ENCODE measurements at places on chromosomes 6 and 20.

- no peak for DNase-seq
Measured at GRCh38 chr6:41625442-41625841, 12.8 kb upstream of the MDFI start.

- DNase-seq, result peak; percentile 31
Measured at GRCh38 chr6:134278000-134278399, 39.9 kb downstream of the SGK1 start.

- DNase-seq, result no peak
Measured at GRCh38 chr20:32470940-32471339, 112.8 kb downstream of the ASXL1 start.

DNA sequence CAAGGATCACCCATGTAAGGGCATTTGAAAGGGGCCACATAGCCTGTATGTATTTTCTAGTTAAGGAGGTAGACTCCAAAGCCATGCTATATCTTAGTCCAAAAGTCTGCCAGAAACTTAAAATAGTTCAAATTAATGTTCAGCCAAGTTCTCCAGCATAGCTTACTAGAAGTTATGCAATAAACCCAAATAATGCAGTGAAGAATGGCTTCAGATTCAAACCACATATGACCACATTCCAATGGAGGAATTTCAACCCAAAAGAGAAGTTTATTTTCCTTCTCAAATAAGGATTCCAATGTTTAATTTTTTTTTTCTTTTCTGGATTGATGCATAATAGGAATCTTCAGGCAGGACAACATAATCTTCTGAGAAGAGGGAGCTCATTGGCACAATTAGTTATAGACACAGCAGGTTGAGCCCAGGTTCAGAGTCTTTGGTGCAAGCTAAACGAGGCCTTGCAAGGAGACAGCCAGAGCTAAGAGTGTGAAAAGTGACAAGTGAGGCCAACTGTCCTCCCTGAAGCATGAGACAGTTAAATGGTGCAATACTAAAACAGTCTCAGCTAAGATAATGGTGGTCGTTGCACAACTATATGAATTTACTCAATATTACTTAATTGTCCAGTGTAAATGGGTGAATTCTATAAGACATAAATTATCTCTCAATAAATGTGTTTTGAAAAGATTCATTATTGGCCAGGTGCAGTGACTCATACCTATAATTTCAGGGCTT is 598.8 kb upstream of the CDH4 start:
- no peak for DNase-seq

- no peak for DNase-seq
Measured at GRCh38 chr6:21694168-21694567, 100.6 kb downstream of the SOX4 start.

DNA sequence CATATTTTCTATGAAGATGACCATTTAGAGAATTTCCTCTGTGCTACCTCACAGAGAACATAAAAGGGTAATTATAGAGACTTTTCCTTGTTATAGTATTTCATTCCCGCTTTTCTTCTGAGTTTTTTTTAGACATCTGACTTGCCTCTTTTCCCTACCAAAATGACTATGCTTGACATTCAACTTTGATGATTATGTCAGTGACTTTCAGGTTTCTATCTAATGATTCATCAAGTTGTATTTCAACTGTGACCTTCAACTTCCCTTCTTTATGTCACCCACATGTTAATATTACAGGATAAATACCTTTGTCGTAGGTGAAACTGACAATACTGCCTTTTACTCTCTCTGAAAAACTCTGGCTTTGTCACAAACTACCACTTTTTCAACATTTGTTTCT is 95.3 kb downstream of the MLIP start:
- no peak for DNase-seq

- DNase-seq, result no peak
Measured at GRCh38 chr20:52033313-52033712, 158.3 kb downstream of the ZFP64 start.

- DNase-seq, result no peak
Measured at GRCh38 chr6:132544826-132545225, 6.7 kb downstream of the TAAR9 start.

GRCh38 chr6:161152907-161153662 is 120.8 kb downstream of the AGPAT4 start:
- no peak for DNase-seq

GRCh38 chr6:105949869-105950268 is 136.3 kb upstream of the PRDM1 start:
- DNase-seq, result no peak

DNA sequence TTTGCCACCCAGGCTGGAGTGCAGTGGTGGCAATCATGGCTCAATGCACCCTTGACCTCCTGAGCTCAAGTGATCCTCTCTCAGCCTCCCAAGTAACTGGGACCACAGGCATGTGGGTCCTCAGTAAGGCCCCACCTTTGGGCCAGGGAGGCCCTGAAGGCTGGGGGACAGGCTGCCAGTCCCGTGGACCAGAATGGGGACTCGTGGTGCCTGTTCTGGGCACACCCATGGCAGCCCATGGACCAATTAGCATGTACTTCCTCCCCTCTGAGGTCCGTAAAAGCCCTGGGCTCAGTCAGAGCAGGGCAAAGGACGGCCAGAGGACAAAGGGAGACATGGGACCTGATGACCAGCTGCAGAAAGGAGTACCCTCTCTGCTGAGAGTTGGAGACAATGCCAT is 1590.8 kb downstream of the KHDRBS2 start:
- no peak for DNase-seq

DNA sequence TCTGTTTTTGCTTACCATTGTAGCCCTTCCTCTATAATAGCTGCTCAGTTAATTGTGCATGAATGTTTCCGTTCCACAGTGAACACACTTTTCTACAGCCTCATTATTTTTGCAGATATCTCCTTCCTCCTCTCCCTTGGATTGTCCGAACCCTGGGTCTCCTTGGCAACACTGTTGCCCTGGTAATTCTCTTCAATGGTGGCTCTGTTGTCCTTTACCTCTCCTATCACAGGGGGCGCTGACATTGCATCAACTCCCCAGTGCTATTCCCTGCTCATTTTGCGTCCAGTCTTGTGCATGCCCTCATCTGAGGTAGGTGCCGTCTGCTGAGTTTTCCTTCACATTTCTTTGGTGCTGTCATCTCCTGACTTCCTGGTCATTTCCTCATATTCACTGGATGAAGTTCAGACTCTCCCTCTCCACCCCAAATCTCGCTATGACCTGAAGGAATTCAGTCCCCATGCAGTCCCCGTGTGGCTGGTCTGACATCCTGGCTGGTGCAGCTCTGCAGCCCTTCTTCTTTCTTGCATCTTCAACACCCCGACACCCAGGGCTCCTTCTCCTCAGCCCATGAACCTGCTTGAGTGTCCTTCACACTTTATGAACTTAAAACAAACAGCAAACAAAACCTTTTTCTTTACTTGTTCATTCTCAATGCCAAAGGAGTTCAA is 21.1 kb downstream of the PHACTR2 start:
- DNase-seq, result peak; percentile 19

- DNase-seq, result no peak
Measured at GRCh38 chr6:15205321-15205720, 40.5 kb upstream of the JARID2 start.

- no peak for DNase-seq
Measured at GRCh38 chr6:140663772-140664171, 1289.3 kb upstream of the CITED2 start.

GRCh38 chr6:159984268-159984786 is 15.4 kb downstream of the IGF2R start:
- DNase-seq, result no peak

DNA sequence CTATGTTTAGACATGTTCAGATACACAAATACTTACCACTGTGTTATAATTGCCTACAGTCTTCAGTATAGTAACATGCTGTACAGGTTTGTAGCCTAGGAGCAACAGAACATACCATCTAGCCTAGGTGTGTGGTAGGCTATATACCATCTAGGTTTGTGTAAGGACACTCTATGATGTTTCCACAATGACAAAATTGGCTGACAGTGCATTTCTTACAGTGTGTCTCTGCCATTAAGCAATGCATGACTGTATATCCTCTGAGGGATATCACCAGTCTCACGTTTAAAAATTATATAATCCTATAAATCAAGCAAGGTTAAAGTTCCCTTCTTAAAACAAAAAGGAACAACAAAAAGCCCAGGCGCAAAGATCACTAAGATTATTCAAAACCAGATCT is 352.2 kb downstream of the BTBD9 start:
- DNase-seq, result no peak

GRCh38 chr6:7546896-7547295 is 5.4 kb downstream of the DSP start:
- no peak for DNase-seq

DNA sequence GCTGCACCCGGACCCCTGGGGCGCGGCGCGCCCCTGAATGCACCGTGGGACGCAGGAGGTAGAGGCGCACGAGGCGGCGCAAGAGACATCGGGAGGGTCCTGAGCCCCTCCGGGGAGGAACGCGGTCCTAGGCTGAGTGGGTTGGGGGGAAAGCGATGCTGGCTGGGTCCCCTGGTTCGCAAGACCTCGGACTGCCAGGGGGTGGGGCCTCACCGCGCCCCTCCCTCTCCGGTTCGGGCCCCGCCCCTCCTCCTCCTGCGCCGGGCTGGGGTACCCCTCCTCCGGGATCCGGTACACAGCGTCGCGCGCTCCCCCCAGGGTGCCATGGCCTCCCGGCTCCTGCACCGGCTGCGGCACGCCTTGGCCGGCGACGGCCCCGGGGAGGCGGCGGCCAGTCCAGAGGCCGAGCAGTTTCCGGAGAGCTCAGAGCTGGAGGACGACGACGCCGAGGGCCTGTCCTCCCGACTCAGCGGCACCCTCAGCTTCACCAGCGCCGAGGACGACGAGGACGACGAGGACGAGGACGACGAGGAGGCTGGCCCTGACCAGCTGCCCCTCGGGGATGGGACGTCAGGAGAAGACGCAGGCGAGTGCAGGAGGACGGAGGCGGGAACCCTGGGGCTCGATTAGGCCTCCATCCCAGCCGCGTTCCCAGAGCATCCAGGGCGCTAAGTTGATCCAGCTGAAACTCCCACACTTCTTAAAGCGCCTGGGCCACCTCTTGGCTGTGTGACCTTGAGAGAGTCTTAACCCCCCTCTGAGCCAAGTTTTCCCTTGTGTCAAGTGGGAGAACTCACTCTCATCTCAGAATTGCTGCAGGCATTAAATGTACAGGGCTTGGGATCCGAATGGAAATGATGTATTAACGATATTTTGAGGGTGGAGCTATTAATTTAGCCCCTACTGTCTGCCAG is 541 bp downstream of the SNX21 start:
- peak; percentile 75 for DNase-seq

DNA sequence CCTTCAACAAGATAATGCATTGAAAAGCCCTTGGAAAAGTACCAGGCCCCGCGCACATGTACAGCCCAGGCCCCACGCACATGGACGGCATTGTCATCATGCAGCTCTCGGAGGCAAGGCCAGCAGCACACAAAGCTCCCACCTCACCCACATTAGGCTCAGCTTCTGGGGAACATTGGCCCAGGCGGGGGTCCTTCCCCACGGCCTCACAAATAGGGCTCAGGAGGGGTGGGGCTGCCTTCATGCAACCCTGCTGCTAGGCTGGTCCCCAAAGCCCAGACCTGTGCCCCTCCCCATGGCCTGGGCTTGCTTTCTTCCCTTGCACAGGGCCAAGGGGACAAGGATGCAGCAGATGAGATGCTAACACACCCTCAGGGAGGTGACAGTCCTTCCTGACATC is 26.7 kb downstream of the NPEPL1 start:
- DNase-seq, result no peak

DNA sequence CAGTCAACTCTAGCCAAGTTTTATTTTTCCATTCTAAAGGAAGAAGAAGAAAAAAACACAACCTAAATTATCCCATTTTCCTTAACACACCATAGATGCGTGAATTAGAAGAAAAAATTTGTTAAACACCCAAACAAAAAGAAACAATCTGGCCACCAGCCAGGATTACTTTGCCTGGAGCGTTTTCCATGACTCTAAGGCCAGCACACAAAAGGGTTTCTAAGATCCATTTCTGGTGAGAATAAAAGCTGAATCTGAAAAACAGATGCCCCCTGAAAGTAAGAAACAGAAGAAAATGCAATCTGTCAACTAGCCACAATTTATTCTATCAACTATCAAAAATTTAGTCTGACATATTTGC is 267.2 kb upstream of the SULF2 start:
- DNase-seq, result no peak

DNA sequence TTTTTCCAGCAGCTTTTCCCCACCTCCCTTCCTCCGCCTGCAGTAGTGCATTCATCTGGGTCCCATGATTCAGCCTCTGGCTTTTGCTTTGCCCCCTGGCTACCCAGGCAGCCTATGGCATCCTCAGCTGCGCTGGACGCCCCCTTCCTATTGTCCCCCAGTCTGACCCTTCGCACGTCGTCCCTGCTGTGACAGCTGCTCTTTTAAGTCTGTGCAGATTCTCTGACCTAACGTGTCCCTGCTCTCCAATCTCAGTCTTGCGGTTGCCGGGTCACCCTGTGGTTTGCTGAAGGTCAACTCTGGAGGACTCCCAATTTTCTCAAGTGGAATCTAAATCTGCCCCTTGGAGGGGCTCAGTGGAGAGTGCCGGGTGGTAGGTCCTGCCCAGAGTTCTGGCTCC is 294.3 kb downstream of the CDC5L start:
- no peak for DNase-seq

GRCh38 chr6:49849213-49849907 is 17.0 kb downstream of the CRISP1 start:
- DNase-seq, result peak; percentile 61

- peak; percentile 58 for DNase-seq
Measured at GRCh38 chr20:53611449-53611894, 17.8 kb upstream of the ZNF217 start.

DNA sequence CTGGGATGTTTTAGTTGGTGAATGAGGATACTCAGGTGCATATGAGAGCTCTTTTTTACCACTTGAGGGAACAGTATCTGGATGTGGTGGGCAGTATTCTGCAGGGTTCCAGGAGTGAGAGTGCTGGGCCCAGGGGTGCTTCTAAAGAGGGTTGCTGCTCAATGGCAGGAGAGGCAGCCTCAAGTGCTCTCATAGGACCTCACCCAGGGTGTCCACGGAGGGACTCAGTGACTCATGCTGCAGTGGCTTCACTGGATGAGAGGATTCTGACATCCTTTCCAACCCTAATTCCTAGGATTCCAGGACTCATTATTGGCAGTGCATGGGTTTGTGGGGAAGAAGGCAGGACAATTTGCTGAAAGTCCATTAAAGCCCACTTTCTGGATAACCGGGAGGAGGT is 176.6 kb upstream of the FERMT1 start:
- no peak for DNase-seq

- no peak for DNase-seq
Measured at GRCh38 chr20:1626528-1627199, 6.9 kb upstream of the SIRPB1 start.

- DNase-seq, result no peak
Measured at GRCh38 chr6:31948753-31949413, 3.0 kb downstream of the CFB start.

- DNase-seq, result no peak
Measured at GRCh38 chr6:13229205-13230085, 98.9 kb downstream of the TBC1D7 start.

DNA sequence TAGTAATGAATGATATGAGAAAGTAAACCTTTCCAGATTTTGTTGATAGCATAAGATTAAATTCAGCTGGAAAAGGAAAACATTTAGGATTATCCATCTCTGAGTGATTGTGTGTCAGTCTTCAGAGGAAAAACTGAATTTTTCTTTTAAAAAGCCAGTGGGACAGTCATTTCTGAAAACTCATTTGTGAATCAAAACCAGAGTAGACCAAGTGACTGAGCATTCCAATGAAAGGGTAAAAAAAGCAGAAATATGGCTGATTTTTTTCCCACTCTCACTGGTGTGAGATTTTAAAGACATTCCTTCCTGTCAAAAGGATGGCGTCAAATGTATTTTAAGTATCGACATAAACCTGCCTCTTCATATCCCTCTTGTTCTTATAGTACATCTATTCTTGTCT is 214.0 kb downstream of the GMPR start:
- DNase-seq, result no peak

Data from cerebellar cortex (tissue), 1 donor.